Left renal pelvis (tissue), 4 donors: ENCODE measurements at places on chromosomes 2 and 18. TPM values are rescaled to one million over a fixed set of nuclear protein-coding genes. Genes with fewer than 3 reads are reported as not detected.

Gene FAM124B
- 2.1 TPM for polyA plus RNA-seq

Gene RPRD1A
- polyA plus RNA-seq, result 64.9 TPM

Gene IFT172
- 32.9 TPM for polyA plus RNA-seq

Gene VRK2
- 21.5 TPM for polyA plus RNA-seq

Gene CXCR1
- not detected for polyA plus RNA-seq

Gene BUB1
- polyA plus RNA-seq, result 22.9 TPM

Gene RBM44
- polyA plus RNA-seq, result 0.32 TPM

Gene PPP1R7
- 47.7 TPM for polyA plus RNA-seq

Gene TDRD15
- polyA plus RNA-seq, result 0.04 TPM

Gene IL18RAP
- polyA plus RNA-seq, result 0.42 TPM

Gene NEU2
- not detected for polyA plus RNA-seq

Gene COLEC12
- 20.8 TPM for polyA plus RNA-seq

Gene MYCN
- 37.7 TPM for polyA plus RNA-seq

Gene UNC80
- 0.79 TPM for polyA plus RNA-seq

Gene GPR17
- polyA plus RNA-seq, result 2.8 TPM

Gene RAB31
- 27.0 TPM for polyA plus RNA-seq
